ENCODE measurements at places on chromosomes 16 and 17.

DNA sequence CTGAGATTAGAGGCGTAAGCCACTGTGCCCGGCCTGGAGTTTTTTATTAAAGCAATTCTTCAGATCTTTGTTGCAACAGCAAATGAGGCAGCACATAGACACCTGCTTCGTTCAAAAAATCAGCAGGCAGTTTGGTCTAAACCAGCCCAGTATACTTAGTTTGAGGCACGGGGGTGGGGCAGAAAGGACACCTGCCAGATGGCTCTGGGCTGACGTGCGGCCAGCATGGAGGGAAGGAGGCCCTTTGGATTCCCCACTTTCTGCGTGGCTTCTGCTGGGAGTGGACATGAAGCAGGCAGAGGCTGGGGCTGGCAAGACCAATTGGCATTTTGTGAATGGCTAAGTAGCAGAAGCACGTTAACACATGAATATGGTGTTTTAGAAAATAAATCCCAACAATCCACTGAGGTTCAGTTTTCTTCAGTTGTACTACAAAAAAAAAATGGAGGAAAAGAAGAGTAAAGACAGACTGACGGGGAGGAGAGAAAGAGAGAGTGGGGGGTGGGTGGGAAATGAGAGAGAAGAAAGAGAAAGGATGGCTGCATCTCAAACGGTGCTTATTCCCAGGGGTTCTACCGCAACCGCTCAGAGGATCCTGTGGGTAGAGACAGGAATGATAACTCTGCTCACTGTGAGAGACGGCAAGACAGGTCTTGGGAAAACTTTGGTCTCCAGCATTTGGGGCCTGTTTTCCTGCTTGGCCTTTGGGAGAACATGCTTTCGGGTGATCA, 16.3 kb downstream of the C16orf46 start:
- DNase-seq = no peak

DNA sequence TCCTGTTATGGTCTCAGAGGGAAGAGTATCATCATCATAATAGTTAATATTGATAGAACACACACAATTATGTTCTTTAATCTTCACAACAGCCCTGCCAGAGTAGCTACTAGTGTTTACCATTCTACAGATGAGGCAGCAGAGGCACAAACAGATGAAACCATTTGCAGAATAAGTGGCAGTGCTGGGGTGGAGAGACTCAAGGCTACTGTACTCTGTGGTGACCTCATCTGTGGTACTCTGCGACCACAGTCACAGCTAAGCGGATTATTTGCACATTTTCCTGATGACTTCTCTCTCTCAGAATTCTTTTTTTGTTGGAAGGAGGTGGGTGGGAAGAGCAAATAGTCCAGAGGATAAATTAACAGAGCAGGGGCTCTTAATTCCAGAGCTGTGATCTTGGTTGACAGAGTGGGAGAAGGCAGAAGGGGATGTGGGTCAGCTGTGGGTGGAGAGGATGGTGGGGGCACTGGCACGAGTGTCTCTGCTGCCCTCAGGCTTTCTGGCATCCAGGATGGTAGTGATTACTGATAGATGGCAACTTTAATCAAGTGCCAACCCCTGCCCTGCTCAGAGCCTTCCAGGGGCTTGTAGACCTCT, 41.8 kb downstream of the MRM1 start:
- no peak for DNase-seq

GRCh38 chr17:82271401-82271800, 2.1 kb downstream of the CSNK1D start:
- DNase-seq = no peak

DNA sequence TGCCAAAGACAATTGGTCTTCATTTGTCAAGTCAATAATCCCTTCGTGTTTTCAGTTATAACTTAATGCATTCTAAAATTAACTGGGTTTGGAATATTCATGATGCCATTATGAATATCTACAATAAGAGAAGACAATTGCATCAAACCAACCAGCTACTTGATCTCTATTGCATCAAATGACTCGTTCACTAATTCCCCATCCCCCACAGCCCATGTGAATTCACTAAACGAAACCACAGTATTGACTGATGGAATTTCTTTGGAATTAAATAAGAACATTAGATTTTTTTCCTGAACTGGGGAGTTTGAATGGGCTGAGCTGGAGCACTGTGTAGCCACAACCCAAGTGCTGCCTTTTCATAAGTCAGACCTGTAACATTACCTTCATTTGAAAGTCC, 65.3 kb downstream of the HS3ST3B1 start:
- no peak for DNase-seq

- DNase-seq = no peak
Observed at GRCh38 chr16:14129502-14129901, 58.4 kb downstream of the MRTFB start.

- no peak for DNase-seq
Observed at GRCh38 chr16:57203451-57203850, 17.3 kb downstream of the RSPRY1 start.

GRCh38 chr16:1010251-1010650, 28.7 kb downstream of the SOX8 start:
- DNase-seq = no peak

Measured in right kidney (tissue), 9 donors.